ENCODE measurements at places on chromosomes 1 and 21.
A peak's percentile ranks its signal among the peaks of the same experiment; 100 is the strongest.

GRCh38 chr21:37927711-37928110 is 11.5 kb upstream of the KCNJ6 start:
- DNase-seq: peak; percentile 27

DNA sequence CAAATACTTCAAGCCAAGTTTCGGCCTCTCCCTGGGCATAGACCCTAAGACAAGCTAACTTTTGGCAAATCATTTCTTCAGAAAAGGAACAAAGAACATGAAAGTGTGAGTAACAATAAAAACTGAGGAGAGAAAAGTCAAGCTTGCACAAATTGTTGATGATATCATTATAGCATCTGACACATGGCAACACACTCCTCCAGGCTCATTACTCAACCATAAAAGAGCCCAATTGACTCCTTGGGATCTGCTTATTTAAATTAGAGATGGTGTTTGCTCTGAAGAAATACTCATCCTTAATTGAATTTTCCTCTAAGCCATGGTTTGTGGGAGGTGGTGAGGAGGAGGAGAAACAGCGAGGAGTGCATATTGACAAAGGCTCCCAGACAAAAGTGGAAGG is 54.5 kb downstream of the TNFSF4 start:
- no peak for DNase-seq

- no peak for DNase-seq
Measured at GRCh38 chr1:241630005-241630404, 10.2 kb downstream of the CHML start.

- DNase-seq: no peak
Measured at GRCh38 chr1:5979536-5980313, 12.5 kb downstream of the NPHP4 start.

DNA sequence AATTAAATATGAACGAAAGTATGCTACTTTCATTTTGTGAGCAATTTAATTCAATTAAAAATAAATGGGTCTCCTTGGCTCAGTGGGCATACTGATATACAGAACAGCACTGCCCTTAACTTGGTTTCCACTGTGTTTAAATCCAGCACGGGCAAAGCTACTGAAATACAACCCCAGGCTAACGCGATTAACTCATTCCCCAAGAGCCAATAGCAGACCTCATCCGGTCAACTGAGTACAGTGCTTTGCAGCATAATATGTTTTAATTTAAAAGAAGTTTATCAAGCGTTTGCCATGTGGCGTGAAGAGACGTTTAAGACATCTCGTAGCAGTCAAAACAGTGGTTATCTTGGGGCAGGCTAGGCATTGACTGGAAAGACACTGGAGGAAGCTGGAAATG is 118.6 kb downstream of the PROX1 start:
- DNase-seq: no peak

- no peak for DNase-seq
Measured at GRCh38 chr1:185367218-185367617, 50.2 kb upstream of the IVNS1ABP start.

DNA sequence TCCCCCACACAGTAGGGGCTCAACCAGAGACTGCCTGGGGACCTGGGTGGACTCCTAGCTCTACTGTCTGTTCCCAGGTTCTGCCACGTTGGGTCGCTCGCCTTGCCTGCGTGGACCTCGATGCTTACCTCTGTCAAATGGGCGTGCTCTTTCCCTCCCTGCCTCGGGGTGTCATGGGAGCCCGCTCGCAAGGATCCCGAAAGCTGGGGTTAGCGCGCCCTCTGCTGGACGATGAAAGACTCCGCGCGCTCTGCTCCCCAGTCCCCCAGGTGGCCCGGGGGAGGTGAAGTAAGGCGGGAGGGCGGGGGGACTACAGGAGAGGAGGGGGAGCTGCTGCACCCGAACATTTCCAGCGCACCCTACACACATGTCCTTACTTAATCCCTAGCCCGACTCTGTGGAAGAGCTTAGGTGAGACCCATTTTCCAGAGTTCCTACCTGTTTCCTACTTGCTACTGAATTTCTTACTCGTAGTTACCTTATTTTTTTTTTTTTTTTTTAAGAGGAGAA is 2.3 kb upstream of the BSND start:
- DNase-seq: peak; percentile 71

DNA sequence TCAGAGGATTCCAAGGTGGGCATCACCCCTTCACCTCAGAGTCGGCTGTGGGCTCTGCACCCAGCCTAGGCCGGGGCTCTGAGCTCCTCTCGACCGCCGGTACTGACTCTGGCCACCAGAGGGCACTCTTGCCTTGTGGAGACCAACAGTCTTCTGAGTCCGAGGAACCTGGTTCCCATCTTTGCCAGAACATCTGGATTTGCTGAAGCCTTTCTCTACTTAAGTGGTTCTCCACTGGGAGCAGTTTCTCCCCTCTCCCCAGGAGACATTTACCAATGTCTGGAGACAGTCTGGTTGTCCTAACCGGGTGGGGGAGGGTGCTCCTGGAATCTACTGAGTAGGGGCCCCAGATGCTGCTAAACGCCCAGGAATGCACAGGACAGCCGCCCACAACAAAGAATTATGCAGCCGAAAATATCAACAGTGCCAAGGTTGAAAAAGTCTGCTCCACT is 9.4 kb downstream of the ETV3L start:
- DNase-seq: peak; percentile 83

DNA sequence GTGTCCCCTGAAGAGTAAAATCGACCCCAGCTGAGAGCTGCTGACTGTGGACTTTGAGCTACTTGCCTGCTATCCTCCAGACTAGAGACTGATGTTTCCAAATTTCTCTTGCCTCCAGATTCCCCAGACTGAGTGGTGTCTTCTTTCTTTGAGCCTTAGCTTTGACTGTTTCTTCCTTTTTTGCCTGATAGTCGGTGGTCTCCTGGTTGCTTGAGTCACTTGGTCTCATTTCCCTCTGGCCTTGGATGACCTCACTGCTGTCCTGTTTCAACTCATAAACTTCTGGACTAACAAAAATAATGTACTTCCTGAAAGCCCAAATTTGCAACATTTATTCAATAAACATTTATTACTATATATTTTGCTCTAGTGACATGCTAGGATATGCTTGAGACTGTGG is 52.9 kb upstream of the DIPK1A start:
- DNase-seq: no peak

DNA sequence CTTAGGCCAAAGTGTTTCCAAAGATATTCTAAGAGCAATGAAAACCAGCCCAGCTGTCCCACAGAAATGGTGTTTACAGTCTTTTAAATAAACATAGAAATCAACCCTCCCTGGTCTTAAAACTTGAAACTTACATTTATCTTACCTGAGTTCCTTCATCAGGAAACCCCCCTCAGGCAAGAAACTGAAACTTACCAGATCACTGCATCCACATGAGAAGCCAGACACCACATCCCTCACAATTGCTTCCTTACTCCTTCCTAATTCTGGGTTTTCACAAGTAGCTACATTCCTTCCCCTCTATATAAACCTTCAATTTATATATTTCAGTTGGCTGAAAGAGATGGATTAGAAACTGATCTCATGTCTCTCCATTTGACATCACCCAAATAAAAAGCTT is 563.0 kb upstream of the CHRM3 start:
- DNase-seq: no peak

DNA sequence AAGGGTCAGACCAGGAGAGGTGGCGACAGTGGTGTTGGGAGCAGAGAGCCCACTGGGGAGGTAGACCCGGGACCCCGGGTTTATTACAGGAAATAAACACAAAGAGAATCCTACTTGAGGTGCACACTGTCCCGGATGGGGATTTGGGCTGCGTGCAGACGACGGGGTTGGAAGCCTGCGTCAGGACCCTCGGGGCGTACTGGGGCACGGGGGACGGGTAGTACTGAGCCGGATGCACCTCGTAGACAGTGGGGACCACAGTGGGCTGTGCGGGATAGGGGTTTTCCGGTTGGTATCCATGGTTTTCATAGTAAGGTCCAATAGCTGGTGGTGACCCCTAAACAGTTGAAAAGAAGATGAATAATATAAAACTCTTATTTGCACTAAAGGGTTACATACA is 13.7 kb downstream of the TMPRSS2 start:
- DNase-seq: no peak

- peak; percentile 71 for DNase-seq
Measured at GRCh38 chr1:178847396-178847849, 23.5 kb downstream of the ANGPTL1 start.

GRCh38 chr21:40461008-40461407 is 385.9 kb downstream of the DSCAM start:
- DNase-seq: no peak

DNA sequence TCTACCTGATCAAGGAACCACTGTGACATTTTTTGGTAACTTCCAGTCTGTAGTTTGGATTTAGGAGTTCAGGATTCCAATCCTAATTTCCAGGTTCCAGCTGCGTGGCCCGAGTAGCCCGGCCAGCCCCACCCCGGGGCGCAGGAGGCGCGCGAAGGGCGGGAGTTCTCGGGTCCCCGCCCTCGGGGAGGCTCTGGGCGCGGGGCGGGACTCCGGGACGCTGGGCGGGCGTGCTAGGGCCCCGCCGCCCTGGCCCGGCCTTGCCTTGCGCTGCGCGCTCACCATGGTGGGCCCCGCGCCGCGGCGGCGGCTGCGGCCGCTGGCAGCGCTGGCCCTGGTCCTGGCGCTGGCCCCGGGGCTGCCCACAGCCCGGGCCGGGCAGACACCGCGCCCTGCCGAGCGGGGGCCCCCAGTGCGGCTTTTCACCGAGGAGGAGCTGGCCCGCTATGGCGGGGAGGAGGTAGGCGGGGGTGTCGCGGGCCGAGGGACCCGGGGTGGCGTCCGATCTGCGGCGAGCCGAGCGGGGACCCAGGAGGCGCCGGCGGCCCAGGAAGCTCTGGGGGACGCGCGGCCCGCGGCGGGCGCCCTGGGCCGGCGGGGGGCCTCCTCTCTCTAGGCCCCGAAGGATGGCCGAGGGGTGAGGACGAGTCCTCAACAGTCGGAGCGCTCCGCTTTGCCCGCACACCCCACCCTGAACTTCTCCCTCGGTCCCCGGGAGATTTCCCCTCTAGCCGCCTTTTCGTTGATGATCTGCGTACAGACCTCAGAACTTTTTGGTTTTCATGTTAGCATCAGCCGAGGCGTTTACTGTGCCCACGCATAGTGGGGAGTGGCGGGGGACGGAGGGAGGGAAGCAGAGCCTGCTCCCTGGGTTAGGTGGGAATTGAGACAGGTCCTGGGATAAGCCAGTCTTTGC is at the start of gene NENF:
Gene NENF (plus strand): TSS at position 260 of the 916 bp plus-strand sequence. CDS start 24 bp downstream, at position 284.
- peak; percentile 83 for DNase-seq

GRCh38 chr1:54944610-54945392 is 35.6 kb upstream of the TMEM61 start:
- DNase-seq: peak; percentile 74

DNA sequence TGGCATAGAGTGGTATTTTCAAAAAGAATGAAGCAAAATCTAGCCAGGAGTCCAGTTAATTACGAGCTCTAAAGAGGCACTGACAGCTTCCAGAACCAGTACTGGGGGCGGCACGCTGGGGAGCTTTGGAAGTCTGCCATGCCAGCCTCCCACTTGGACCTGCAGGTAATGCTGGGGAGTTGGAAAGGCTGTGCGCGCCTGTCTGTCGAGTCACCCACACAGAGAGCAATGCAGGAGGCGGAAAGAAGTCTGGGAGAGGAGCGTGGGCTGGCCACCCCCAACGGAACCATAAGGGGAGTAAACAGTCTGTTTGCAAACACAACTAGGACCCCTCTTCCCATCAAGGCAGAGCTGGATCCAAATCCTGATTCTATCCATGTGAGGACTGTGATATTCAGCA is 84.5 kb downstream of the BEND5 start:
- DNase-seq: no peak

GRCh38 chr1:33143698-33144097 is 38.1 kb downstream of the TRIM62 start:
- DNase-seq: peak; percentile 79

DNA sequence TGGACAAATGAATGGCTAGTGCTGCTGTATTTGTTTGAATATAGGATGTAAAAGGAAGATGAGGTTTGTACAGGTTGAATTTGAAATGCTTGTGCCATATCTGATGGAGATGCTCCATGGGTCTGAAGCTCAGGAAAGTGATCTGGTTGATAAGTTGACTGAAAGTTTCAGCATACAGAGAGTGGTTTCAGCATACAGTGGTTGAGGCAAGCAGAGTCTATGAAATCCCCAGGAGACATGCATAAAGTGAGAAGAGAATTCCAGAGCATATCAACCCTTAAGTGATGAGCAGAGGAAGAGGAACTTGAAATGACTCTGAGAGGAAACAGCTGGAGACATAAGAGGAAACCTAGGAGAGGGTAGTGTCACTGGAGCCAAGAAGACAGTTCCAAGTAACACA is 21.7 kb downstream of the TCHHL1 start:
- DNase-seq: no peak

DNA sequence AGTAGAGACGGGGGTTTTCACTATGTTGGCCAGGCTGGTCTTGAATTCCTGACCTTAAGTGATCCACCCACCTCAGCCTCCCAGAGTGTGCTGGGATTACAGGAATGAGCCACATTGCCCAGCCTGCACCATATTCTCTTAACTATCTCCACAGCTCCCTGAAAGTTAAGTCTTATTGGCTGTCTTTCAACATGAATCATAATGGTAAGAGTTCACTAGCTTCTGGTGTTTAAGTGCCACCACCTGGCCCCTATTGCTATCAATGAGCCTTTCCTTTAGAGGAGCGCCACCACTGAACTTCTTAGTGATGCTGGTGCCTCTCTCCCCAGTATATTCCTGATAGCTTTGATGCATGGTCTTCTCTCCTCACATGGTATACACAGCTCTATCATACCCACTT is 15.7 kb downstream of the ZFYVE9 start:
- DNase-seq: no peak

DNA sequence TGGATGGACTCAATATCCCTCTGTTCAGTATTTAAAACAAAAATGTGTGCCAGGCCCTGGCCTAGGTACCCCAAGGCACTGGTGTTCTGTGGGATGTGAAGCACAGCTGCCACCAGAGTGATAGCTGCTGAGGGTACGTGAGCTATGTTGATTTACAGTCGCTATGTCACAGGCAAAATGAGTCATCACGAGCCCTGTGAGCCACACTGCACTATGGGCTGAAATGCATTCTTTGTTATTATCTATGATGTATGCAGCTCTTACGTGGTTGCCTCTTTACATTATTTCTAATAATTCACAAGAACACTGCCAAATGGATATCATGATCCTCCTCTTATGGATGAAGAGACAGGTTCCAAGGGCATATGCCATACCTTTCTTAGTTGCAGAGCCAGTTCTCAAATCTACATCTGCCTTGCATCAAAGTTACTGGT is 2.1 kb downstream of the TEX38 start:
- DNase-seq: peak; percentile 64

GRCh38 chr1:203215573-203215972 is 13.9 kb downstream of the CHIT1 start:
- no peak for DNase-seq
